Stimulated activated CD4-positive, alpha-beta T cell treated with anti-CD3 and anti-CD28 coated beads, Interleukin-15, amount 100 ng/mL, for 1 hour (primary cell): ENCODE measurements at places on chromosomes 12 and 14.

DNA sequence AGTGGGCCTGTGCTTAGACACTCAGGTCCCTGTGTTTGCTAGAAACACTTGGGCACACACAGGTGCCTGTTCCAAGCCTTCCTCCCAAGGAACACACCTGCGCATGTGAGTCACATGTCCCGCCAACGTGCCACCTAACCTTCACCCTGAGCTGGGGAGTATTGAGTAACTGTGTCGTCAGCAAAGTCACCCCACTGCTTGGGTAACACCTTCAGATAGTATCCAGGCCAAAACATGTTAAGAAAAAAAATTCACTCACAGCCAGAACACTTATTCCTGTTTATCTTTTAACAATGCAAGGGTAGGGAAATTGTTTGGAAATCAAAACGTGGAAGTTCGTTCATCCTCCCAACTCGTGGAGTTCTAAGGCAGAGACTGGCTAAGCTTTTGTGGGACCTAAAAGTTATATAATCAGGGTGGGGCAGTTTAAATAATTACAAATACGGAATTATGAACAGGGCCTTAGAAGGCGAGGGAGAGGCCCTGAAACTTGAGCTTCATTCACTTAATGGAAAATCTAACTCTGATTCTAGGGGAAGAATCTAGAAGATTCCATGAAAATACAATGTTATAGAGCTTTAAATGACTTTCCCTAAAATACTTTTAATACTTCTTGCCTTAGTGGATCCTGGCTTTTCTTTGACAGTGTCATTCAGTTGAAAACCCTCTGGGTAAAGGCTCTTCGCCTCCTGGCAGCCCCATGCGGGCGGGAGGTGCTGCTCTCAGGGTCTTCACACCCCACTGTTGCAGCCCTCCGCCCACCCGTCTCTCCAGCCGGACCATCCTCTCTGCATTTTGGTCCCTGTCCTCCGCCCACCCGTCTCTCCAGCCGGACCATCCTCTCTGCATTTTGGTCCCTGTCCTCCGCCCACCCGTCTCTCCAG is 30.3 kb upstream of the ADIPOR2 start:
- DNase-seq, result peak; percentile 11

GRCh38 chr12:111057701-111058425 is 137.5 kb upstream of the MYL2 start:
- DNase-seq, result no peak

GRCh38 chr14:68391311-68392014 is 401.4 kb downstream of the ZFP36L1 start:
- DNase-seq, result no peak

- no peak for DNase-seq
These were observed 80.4 kb downstream of the EEA1 start for GRCh38 chr12:92848740-92849139.
